M059J (cell line): ENCODE measurements at places on chromosomes 1 and 21. TPM values are rescaled to one million over a fixed set of nuclear protein-coding genes. Genes with fewer than 3 reads are reported as not detected.
A peak's percentile ranks its signal among the peaks of the same experiment; 100 is the strongest.

DNA sequence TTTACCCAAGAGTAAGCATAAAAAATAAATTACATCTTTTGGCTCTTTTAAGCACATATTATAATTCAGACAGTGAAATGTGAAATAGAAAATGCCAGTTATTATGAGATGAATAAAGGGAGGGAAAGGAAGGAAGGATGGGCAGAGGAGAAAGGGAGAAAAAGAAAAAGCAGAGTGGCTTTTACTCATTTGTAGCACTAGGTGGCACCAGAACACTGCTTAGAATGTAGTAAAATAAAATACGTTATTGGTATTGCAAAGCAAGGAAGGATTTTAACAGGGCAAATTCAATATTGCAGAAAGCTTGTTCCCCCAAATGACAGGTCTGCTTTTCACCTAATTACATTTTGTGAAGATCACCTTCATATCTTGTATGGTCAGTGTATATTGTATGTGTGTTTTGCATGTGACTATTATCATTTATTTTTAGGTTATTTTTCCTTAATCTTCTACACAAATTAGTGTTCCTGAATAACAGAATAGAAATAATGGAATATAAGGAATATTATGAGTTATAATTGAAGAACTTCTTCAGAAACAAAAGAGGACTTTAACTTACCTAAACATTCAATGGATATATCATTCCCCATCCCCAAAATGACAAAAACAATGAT is 9.1 kb upstream of the PCNX2 start:
- DNase-seq: peak; percentile 37

- no peak for DNase-seq
Observed at GRCh38 chr1:212760126-212760823, 31.3 kb downstream of the NSL1 start.

GRCh38 chr1:24910751-24911650 is 19.1 kb downstream of the RUNX3 start:
- peak; percentile 94 for DNase-seq

- peak; percentile 70 for DNase-seq
Observed at GRCh38 chr1:222288053-222288452, 259.9 kb downstream of the HHIPL2 start.

DNA sequence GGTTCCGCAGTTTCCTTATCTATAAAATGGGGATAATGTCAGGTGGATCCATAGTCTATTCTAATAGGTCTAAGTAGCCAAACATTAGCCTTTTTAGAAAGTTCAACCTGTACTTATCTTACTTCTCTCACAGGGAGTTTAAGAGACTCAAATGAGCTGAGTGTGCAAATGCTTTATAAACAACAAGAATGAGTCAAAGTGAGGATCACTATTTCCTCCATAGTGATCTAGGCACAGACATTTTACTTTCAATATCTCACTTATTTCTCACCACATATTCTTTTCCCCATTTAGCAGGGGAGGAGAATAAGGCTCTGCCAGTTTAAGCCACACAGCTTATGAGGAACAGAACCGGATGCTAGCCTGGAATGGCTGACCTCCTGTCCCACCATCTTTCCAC is 92.1 kb upstream of the LMO4 start:
- DNase-seq: peak; percentile 52

DNA sequence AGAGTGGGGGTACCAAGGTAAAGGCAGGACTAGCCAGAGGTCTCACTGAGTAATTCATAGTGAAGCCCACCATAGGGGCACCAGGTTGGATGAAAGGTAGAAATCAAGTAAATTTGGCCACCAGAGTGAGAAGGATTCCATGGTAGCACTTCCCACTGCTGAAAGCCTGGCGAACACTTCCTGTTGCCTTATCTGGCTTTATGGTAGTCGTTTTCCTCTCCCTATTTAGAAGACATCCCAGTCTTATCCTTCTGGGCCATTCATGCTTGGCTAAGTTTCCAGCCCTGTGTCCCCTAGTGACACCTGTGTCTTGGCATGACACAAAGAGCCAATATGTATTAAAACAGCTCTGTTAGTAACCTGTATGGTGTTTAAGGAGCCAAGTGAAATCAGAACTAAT is 74.3 kb upstream of the SIPA1L2 start:
- peak; percentile 24 for DNase-seq

DNA sequence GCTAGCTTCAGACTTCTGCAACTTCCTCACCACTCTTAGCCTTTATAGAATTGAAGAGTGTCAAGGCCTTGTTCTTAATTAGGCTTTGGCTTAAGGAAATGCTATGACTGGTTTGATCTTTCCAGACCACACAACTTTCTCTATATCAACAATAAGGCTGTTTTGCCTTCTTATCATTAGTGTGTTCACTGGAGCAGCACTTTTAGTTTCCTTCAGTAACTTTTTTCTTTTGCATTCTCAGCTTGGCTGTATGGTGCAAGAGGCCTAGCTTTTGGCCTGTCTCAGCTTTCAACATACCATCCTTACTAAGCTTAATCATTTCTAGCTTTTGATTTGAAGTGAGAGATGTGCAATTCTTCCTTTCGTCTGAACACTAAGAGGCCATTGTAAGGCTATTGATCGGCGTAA is 8.6 kb downstream of the PRKACB start:
- no peak for DNase-seq

GRCh38 chr1:64173336-64173940 is 30.0 kb upstream of the UBE2U start:
- peak; percentile 63 for DNase-seq

DNA sequence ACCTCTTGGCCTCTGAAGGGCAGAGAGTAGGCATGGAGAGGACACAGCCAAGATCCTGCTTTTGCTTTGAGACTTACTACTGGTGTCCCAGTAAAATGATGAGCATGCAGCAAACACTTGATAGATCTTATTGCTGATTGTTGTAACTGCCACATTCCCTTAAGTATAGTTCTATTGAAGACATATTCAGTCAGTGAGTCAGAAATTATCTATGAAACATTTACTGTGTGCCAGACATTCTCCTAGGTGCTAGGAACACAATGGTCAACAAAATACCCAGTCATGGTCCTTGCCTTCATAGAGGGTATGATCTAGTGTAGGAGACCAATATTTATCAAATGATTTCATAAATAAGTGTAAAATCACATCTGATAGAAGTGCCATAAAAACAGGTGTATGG is 13.6 kb downstream of the STYXL2 start:
- peak; percentile 72 for DNase-seq

DNA sequence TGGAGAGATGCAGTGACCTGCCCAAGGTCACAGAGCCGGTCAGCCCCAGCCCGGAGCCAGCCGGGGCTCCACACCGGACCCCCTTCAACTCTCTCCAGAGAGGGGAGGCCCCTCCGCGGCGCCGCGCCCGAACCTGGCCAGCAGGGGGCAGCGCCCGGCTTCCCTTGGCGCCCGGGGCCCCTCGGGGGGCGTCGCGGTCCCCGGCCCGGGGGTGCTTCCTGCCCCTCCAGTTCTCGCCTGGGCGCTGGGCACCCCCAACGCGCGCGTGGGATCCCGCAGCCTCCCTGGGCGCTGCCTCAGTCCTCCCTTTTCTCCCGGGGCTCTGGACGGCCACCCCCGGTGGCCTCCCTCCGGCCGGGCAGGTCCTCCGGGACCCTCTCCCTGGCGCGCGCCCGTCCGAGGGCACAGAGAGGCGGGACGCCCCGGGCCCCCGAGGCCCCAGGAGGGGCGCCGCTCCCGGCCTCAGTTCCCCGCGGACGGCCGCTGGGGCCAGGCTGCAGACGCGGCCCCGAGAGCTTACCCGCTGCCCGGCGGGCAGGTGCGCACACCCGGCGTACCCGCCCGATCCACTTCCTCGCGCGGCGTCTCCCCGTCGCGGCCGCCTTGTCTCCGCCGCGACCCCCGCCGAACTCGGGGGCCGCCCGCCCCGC is 406 bp downstream of the HTR1D start:
- no peak for DNase-seq

Gene CSF3R
- not detected in 2 replicates for total RNA-seq

Gene RIPK4
- total RNA-seq: 13.1 and 20.5 TPM in 2 replicates

Gene PTPN14
- 13.8 and 27.4 TPM in 2 replicates for total RNA-seq
